NCI-H187 treated with DMSO at 0.1 percent for 48 hours (cell line): ENCODE measurements at places on chromosomes 6 and 20.

GRCh38 chr6:7073082-7073820 lies 34.5 kb upstream of the RREB1 start:
- DNase-seq, result no peak

DNA sequence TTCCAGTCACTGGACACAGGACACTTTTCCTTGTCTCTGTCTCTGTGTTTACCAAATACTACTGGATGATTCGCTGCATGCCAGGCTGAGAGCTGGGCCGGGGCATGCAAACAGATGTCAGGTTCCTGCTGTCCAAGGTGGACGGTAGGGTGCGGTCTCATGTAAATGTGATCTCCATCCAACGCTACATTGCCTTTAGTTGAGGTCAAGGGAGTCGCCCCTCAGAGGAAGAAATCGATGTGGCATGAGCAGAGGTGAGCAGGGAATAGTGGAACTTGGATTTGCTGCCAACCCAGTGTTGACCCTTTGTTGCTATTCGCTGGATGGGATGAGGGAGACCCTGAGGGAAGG lies 9.8 kb upstream of the TOX2 start:
- DNase-seq, result no peak

GRCh38 chr6:108556866-108557493 lies 3.7 kb upstream of the FOXO3 start:
- DNase-seq, result no peak

DNA sequence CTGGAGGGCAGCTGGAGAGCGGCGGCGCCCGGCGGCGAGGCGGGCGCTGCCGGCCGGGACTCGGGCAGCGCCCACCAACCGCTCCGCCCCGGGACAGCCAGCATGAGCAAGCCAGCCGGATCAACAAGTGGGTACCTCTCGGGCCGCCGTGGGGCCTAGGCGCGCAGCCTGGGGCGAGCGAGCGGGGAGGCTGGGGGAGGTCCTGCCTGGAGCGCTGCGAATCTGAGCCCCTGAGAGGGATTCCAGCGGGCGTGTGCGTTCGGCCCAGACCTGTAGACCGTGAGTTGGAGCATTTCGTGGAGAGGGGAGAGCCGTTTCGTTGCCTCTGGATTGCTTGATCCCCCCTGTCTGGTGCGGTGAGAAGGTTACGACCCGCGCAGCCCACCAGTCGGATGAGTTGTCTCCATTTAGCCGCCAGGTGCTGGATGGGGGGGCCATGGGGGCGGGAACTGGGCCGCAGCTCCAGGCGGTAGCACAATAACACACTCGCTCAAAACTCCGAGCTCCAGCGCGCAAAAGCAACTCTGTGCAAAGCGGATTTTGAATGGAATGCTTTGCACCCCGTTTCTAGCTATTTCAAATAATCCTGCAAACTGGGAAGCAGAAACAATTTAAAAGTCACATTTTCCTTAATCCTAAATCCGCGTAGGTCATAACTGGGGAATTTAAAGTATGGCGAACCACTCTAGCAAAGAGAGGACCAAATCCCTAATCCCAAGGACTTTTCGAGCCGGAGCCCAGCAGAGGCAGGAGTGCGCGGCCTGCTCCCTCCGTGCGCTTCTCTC lies 1.0 kb downstream of the NR2E1 start:
- no peak for DNase-seq

GRCh38 chr6:150263765-150264404 lies 104.9 kb upstream of the IYD start:
- DNase-seq, result no peak

DNA sequence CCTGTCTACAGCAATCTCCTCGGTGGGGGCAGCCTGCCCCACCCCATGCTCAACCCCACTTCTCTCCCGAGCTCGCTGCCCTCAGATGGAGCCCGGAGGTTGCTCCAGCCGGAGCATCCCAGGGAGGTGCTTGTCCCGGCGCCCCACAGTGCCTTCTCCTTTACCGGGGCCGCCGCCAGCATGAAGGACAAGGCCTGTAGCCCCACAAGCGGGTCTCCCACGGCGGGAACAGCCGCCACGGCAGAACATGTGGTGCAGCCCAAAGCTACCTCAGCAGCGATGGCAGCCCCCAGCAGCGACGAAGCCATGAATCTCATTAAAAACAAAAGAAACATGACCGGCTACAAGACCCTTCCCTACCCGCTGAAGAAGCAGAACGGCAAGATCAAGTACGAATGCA lies 19.4 kb downstream of the PRDM1 start:
- DNase-seq, result no peak

DNA sequence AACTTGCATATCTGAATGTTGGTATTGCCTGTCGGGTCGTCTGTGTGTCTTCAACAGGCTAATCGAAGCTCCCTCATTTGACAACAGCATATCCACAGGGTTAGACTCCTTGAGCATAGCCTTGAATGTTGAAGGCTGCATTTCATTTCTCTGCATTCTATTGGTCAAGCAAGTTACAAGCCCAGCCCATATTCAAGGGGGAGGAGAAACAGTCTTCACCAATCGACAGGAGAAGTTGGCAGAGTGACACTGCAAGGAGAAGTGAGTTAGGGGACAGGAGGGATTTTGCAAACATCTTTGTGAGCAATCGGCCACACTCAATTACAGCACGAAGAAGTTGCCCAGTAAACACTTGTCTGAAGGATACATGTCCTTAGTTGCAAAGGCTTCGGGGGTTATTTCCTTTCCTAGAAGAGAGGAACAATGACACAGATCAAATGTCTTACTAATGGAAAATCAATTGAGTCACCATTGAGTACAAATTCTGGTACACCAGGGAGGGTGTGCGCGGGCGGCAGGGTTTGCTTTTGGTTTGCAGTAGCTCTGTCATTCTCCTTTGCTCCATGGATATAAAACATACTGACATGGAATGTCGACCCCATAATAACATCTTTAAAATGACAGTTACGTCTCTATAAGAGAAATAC lies 60.6 kb upstream of the NT5E start:
- no peak for DNase-seq
